HFF-Myc (cell line): ENCODE measurements at places on chromosomes 1 and 21.

DNA sequence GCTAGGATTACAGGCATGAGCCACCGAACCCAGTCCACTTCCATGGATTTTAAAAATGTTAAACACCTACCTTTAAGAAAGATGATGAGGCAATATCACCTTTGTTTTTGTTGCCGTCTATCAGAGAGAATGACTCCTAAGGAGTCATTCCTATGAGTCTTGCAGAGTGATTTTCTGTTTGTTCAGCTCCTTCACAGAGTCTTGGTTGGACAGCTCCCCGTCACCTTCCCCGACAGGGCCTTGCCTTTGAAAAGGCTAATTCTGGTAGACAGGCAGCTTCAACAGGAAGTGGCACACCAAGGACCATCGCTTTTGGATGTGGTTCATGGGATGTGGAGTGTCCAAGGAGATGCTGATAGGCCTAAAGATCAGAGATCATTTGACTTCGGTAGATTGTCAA is 17.5 kb downstream of the ZBTB18 start:
- no peak for DNase-seq

GRCh38 chr1:20823845-20824244 is 36.7 kb upstream of the HP1BP3 start:
- no peak for DNase-seq

DNA sequence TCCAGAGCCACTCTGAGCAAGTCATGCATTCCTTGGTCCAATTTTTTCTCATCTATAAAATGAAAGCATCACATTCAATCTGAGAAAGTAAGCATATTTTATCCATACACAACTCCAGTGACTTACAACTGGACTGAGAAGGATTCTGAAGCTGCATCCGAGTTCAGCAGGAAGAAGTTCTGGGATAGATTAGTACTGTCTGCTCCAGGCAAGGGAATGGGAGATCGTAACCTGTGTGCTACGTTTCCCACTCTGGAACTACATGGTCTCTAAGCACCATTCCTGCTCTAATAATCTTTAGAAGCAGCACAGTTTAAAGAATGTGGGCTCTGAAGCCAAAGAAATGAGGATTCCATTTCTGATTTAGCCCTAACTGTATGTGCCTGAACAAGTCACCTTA is 79.4 kb downstream of the LACTBL1 start:
- DNase-seq = no peak

- DNase-seq = no peak
These were observed 12.6 kb upstream of the RGL1 start for GRCh38 chr1:183792300-183792699.
